ENCODE measurements at places on chromosomes 3 and 15.
A peak's percentile ranks its signal among the peaks of the same experiment; 100 is the strongest.

DNA sequence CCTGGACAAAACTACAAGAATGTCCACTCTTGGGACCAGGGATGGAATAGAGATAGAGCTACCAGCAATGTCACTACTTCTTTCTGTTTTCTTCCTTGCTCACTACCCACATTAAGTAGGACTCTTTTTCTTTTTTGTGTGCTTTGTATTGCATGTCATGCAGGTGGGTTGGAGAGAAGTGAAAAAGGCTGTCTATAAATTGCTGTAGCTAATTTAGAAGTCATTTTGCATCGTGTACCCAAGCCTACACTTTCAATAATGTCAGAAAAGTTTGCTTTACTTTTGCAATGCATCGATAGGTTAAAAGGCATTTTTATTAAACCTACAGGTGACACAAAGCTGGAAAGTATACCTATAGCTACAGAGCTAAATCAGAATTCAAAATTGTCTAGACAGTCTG is 58.9 kb downstream of the GTF2E1 start:
- no peak for DNase-seq

DNA sequence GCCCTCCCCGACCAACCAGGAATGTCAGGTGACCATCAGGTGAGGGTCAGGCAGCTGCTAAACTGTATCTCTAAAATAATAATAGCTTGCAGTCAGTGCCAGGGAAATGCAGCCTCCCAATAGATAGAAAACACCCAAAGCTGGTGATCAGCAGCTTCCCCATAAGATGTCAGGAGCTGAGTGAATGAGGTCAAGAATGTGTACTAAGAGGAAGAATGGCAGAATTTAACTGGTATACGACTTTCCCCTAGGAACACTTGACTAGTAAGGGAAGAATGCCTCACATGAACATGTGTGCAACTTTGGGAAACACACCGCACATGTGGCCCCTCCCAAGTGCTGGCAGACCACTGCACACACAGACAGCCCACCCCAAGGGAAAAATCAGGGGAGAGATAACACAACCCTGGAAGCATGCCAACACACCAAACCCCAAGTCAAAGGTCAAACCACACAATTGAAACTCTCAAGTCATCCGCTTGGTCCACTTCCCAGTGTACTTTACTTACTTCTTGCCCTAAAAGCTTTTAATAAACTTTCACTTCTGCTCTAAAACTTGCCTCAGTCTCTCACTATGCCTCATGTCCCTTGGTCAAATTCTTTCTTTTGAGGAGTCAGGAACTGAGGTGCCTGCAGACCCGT is 806.5 kb downstream of the OTOL1 start:
- no peak for DNase-seq

DNA sequence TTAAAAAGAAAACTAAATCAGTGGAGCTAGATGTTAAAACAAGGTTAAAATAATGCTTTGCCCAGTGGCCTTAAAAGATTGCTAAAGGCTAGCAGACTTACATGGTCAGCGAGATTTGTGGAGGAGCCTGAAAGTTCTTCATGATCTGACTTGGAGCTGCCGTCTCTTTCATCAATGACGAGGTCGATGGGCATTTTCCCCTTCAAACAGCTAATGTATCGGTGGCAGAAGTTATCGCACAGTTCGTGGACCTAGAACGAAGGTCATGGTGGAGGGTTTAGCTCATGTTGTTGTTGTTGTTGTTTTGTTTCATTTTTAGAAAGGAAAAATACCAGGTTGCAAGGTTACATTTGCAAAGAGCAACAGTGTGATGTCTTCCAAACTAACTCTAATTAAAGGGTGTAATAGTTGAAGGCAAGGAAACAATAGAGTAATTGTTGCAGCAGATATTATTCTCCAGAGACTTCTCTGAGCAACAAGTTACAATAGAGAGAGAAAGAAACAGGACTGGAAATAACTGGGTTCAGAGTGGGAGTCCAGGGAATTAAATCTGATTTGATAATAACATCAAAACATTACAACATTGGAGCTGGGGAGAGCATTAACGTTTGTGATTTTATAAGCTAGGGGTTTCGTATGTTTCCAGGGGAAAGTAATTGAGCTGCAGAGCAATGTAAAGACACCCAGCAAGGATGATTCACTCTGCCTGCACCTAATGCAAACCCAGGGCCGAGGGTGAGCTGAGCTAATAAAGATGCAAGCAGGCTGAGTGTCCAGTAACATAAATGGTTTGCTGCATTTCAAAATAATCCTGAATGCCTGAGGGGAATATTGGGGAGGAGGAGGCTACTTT is 6.6 kb downstream of the MEIS2 start:
- no peak for DNase-seq

GRCh38 chr3:181805703-181806102 is 94.0 kb downstream of the SOX2 start:
- no peak for DNase-seq

- DNase-seq: no peak
These were observed 133.4 kb upstream of the SMAD3 start for GRCh38 chr15:66931768-66932633.

- no peak for DNase-seq
These were observed 67.9 kb downstream of the IQSEC1 start for GRCh38 chr3:13005301-13005700.

DNA sequence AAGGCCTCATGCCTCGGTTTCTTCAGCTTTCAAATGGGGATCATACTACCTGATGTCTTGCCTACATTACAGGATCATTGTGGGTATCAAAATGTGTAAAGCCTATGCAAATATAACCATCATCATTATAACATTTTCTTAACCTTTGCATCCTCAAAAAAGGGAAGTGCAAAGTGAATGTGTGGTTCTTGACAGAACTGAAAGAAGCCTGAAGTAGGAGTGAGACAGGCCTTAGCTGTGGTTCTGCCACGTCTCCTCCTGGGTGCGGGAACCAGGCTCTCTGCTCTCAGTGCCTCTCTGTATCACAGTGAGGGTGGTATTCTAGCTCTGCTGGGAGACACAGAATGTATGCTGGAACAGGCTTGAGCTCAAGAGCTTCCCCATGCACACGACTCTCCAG is 316.9 kb upstream of the ICE2 start:
- no peak for DNase-seq

DNA sequence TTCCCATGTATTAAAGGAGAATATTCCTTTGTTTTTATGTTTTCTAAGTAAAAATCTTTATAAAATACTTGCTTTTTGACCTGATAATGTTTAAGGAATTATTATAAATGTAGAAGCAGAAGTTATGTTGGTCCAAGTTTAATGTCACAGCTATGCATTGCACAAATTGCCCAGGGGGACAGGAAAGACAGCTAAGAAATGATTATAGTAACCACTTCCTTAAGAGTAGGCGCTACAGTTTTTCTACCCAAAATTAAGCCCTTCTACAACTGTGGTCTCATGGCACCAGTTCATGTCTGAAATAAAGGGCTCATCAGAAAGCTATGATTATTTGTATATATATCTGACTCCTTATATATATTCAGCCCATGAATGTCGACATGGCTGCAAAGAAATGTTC is 176.4 kb downstream of the GBE1 start:
- no peak for DNase-seq

DNA sequence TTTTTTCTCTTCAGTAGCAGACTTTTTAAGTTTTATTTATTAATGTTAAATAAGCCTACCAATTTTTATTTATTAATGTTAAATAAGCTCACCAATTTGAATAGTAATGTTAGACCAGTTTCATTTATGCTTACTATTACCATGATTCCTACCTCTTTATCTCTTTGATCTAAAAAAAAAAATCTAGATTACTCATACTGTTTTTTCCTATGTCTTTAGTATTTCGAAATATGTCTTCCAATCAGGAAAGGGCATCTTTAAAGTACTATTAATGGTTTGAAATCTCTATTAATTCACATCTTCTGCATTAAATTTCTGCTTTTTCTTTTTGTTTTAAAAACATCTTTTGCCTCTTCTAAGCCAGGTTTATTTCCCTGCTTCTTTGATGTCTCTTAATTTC is 27.5 kb upstream of the MAPKBP1 start:
- no peak for DNase-seq

DNA sequence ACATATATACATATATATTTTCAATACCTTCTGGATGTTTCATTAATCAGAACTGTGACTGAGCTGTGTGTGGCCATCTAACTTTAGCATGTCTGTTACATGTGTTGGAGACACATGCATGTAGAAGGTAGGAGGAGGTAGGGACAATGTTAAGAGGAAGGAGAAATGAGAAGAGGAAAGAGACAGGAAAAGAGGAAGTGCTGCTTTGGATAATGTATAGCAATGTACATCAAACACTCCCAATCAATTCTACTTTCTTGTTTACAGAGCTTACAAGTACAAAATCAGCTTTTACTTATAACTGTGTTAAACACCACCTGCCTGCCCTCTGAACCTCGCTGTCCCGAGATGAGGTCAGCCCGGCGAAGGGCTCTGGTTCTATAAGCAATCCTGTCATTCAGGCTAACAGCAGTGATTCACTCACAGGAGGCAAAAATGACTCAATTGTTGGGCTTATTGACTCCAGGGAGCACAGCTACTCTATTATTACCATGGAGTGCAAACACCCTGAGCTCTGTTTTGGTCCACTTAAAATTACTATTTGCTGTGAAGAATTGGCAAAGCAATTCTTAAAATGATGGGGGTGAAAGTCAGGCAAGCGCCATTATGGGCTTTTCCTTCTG is 188.9 kb downstream of the MEIS2 start:
- DNase-seq: no peak

DNA sequence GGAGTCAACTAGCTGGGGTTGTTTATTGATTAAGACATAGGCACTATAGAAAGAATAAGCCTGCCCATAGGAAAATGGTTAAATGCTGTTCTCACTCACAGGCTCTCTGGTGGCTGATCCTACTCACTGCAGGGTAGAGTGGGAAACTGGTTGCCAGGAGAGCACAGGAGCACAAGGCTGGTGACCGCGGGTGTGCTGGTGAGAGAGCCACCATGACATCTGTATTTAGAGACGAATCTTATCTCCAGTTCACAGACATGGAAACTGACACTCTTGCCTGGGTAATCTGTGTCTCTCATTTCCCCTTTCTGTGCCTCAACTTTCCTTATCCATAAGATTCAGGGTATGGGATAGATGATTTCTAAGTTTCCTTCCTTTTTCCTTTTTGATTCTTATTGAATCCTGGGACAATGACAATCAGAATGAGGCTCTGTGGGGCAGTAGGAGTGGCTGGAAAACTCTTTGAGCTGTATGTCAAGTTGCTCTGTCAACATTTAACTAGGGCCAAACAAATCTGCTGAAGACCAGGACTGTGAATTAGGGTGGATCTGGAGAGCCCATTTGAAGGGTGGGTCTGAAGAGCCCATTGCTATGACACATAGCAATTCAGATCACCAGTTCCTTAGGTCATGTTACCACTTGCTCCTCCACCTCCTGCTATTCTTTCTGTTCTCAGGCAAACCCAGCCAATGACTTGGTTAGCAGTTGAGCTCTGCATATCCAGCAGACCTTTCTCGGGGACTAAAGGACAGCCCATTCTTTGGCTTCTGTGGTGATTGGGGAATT is 286.1 kb upstream of the TBL1XR1 start:
- DNase-seq: no peak

- no peak for DNase-seq
These were observed 12.1 kb downstream of the HEMK1 start for GRCh38 chr3:50581459-50581842.

- DNase-seq: no peak
These were observed 55.8 kb upstream of the FAM98B start for GRCh38 chr15:38398134-38398533.

GRCh38 chr15:62391641-62392262 is 226.7 kb upstream of the C2CD4B start:
- DNase-seq: peak; percentile 37

GRCh38 chr3:151426341-151426657 is 34.6 kb downstream of the IGSF10 start:
- no peak for DNase-seq

DNA sequence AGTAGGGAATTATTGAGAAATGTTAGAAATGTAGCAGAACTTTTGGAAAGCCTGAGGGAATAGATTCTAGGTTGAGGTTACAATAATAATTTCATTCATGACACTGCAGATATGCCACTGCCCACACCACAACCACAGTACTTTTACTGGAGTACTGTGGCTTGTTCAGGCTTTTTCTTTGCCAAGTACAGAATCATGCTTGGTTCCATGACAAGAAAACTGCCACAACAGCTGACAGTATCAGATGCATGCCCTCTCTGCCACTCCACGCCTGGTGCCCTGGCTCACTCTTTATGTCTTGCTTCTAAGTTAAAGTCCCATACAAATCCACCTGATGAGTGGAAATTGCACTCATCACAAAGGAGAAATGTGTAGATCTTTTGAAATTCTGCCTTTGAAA is 398.6 kb downstream of the ZIC1 start:
- no peak for DNase-seq

DNA sequence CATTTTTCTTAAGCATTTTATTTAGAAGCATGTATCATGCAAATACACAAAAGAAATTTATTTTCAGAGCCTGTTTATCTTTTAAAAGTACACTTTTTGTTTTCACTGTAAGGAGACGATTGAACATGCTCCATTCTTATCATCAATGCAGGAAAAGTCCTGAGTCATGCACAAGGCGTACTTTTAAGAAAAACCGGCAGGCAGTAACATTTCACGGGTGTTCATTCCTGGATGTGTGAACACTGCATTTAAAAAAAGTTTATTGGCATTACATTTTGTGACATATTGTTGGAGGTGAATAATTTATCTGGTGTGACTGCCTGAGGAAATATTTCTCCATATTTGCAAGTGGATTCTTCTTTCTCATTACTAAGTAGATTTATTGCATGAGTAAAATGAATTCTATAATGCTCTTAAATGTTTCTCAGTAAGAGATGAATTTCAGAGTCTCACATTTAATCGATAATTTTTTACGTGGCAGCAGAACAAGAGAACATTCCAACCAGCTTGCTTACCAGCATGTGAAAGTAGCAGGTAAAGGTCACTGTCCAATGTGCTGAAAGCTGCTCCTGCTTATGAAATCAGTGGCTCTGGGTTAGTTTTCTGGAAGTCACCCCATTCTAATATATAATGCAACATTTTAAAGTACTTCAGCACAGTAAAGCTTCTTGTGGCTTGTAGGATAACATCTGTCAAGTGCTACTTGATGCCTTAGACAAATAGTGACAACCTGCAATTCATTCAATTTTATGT is 87.0 kb downstream of the SV2B start:
- no peak for DNase-seq

DNA sequence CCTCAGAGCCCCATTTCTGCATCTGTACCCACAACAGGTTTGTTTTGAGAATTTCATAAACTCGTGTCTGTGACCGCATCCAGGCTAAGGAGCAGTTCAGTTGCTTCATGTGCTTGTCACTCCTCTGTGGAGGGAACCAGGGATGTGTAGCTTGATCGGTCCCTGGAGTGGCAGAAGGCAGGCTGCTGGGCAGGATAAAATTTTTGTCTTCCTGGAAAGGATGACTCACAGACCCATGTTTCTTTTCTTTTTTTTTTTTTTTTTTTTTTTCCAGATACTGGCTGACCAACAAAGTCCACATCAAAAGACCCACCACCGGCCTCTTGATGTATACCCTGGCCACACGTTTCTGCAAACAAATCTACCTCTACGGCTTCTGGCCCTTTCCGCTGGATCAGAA is 70.1 kb downstream of the ST8SIA2 start:
- no peak for DNase-seq

DNA sequence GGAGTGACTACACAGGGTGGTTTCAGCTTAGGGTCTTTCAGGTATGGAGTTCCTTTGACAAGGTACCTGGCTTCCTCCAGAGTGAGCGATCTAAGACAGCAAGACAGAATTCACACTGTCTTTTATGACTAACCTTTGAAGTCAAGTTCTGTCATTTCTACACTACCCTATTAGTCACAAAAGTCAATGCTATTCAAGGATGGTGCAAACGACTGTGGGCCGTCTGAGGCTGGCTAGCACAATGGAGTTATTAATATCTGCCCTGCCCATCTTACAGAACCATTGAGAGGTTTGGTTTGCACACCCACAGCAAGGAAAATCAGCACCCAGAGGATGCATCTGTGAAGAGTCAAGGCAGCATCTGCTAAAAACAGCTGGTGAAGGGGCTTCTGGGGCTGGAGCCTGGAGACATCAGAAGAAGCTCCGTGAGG is 62.9 kb upstream of the XCR1 start:
- no peak for DNase-seq

Measured in CD4-positive, alpha-beta T cell (primary cell).